ENCODE measurements at places on chromosomes 7 and 10.

DNA sequence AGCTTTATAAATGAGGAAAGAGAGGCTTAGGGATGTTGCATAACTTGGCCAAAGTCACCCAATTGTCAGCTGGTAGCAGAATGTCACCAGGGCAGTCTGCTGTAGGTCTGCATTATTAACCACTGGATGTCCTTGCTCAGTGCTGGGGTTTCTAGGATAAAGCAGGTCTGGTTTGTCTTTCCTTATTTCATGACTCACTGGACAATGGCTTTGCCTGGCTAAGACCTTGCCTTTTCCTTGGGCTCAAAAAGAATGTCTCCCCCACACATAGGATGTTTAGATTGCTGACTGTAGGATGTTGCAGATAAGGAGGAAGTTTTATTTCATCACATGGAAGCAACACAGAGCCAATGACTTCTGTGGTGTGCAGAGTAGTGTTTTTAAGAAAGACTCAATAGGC, 29.4 kb downstream of the WDFY4 start:
- DNase-seq: no peak

DNA sequence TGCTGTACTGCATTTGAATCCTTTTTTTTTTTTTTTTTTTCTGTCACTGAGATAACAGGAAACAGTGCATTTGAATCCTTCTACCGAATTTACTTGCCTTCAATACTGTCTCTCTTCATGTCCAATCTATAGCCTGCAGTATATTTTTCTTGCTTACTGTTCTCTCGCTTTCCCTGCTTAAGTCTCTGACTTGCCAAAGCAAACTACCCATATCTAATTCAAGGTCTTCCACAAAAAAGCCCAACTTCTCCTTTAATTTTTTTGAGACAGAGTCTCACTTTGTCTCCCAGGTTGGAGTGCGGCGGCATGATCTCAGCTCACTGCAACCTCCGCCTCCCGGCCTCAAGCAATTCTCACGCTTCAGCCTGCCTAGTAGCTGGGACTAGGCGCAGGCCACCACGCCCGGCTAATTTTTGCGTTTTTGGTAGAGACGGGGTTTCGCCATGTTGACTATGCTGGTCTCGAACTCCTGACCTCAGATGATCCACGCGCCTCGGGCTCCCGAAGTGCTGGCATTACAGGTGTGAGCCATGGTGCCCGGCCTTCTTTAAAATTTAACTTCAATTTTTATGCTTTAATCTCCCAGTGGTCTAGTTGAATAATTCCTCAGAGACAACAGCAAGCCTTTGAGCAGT, 882 bp downstream of the PDCD11 start:
- DNase-seq: no peak

DNA sequence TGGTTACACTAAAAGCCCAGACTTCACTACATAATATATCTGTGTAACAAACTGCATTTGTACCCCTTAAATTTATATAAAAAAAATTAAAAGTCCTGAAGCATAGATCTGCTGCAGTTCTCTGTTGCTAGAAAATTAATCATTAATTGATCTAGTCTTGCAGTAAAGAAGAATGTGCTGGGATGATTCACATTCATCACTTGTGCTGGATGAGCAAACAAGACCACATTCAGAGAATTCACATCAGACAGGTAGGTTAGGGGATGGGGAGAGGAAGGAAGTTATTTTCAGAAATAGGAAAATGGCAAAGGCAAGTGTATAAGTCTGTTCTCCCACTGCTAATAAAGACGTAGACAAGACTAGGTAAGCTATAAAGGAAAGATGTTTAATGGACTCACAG, 1019.0 kb downstream of the KCNMA1 start:
- DNase-seq: no peak

DNA sequence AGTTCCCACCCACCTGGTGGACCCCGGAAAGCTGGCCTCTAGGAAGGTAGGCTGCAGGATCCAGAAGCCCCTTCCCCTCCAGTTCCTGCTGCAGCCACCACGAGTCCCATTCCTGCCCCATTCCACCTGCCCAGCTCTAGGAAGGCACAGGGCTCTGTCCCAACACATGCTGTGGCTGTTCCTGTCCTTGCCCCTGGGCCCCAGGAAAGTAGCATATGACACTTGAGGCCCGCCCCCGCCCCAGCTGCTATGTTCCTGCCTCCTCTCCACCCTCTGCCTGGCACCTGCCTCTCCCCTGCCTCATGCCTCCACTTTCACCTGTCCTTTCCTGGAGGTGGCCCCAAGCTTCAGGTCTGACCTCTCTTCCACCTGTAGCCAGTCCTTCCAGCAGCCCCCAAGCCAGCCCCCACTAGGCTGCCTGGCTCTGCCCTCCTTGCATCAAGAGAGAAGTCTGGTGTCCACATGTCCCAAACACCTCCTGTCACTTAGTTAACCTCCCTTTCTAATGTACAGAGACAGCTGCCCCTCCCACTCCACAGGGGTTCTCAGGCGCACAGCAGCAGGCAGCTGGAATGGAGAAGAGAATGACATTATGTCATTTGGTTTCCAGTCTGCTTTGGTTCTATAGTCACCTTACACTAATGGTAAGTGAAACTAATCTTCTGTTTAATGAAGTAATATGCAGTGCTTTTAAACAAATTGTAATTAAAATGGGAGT, 22.7 kb downstream of the YKT6 start:
- no peak for DNase-seq

GRCh38 chr10:100138921-100139496, 46.8 kb downstream of the ERLIN1 start:
- no peak for DNase-seq

DNA sequence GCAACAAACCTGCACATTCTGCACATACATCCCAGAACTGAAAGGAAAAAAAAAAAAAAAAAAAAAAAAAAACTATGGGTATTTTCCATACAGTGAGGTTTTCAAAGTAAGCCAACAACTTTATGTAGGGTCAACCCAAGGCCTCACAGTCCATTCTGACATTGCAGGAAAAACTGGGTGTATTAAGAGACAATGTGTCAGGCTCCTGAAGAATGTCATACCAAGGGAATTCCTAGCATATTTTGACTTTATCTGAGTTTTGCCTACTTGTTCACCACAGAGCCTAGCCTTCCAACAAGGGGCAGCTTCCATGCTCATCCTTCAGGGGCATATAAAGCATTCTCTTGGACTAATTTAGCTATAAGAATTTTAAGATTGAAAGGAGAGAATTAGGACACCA, 368.9 kb downstream of the PLXDC2 start:
- no peak for DNase-seq

- DNase-seq: no peak
These were observed 220.8 kb downstream of the PHF14 start for GRCh38 chr7:11194492-11194891.

All from tibial nerve (tissue), 4 donors.